ENCODE measurements at places on chromosomes 4 and X.

DNA sequence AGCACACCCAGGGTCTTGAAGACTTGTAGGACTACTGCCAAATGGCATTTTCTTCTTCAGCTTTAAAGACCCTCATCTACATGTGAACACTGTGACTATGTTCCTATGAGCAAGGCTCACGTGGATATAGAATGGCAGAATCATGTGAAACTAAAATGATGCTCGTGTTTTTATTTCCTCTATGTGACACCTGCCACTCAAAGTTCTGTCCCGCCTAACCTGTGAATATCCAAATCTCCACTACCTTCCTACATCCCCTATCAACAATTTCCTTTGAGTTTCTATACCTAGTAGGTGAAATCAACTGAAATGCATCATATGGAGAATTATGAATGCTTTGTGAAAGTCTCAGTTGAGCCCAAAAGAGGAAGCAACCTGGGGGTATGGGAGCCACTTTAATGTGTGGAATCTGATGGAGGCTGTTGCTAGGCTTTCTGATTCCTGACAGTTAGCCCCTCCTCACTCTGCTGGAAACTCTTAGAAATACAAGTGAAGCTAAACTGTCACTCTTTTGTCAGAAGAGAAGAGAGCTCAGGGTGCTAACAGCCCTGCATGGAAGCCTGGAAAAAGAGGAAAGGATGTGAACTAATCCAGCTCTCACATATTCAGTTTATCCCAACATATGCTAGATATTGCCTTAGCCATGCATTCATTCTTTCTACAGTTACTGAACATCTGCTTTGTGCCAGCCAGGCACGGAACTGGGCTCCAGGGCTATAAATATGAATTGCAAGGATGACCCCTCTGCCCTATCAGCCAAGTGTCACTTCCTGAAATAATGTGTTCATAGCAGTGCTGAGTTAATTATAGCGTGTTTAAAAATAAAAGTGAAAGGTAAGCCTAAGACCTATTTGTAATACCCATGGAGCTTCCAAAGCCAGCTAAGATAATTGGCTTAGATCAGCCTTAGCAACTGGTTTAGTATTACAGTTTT is 11.0 kb downstream of the LHFPL1 start:
- H3K27me3 ChIP-seq, result no peaks in the 10 kb centered on the region
- no peak for DNase-seq
- H3K4me3 ChIP-seq, result no peak overlapping the region
- no peak overlapping the region for H3K27ac ChIP-seq
- no peaks in the 10 kb centered on the region for H3K36me3 ChIP-seq

GRCh38 chr4:123833171-123833643 is 436.6 kb downstream of the SPRY1 start:
- H3K27me3 ChIP-seq, result no peaks in the 10 kb centered on the region
- no peaks in the 10 kb centered on the region for H3K36me3 ChIP-seq

- no peak overlapping the region for H3K27ac ChIP-seq
- no peaks in the 10 kb centered on the region for H3K27me3 ChIP-seq
- no peak overlapping the region for H3K4me3 ChIP-seq
Measured at GRCh38 chrX:40773188-40773587, 37.8 kb upstream of the MED14 start.

DNA sequence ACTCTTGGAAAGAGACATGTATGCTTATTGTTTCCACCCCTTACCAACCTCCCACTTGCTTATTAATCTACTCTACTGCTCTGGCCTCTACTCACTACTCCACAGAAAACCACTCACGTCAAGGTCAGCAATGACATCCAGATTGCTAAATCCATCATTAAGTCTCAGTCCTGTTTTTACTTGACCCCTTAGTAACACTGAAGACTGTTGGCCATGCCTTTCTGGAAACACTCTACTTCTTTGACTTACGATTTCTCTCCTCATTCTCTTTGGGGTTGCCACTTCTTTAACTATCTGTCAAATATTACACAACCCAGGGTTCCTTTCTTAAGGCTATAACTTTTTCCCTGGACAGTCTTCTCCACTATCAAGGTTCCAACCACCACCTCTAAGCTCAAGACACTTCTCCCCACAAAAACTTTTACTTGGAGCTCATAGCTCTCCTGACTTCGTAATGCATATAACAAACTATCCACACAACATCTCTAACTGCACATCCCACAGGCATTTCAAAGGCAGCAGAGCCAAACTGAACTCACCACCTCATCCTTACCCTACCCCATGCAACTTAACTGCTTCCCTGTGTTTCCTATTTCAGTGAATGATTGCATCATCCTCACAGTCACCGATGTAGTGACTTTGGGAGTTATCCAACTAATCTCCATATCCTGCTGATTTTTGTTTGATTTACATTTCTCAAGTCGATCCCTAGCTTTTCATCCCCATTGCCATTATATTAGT is 15.8 kb upstream of the MAGEA4 start:
- H3K27me3 ChIP-seq, result no peaks in the 10 kb centered on the region
- no peaks in the 10 kb centered on the region for H3K36me3 ChIP-seq
- H3K27ac ChIP-seq, result no peak overlapping the region
- DNase-seq, result no peak
- no peak overlapping the region for H3K4me3 ChIP-seq

DNA sequence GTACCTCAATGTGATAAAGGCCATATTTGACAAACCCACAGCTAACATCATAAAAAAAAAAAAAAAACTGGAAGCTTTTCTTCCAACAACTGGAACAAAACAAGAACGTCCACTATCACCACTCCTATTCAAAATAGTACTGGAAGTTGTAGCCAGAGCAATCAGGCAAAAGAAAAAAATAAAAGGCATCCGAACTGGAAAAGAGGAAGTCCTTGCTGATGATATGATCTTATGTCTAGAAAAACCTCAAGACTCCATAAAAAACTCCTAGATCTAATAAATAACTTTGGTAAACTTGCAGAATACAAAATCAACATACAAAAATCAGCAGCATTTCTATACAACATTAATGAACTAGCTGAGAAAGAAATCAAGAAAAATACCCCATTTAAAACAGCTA is 134.3 kb downstream of the TEX11 start:
- no peaks in the 10 kb centered on the region for H3K27me3 ChIP-seq
- no peaks in the 10 kb centered on the region for H3K36me3 ChIP-seq
- no peak overlapping the region for H3K27ac ChIP-seq
- H3K4me3 ChIP-seq, result no peak overlapping the region
- no peak for DNase-seq

DNA sequence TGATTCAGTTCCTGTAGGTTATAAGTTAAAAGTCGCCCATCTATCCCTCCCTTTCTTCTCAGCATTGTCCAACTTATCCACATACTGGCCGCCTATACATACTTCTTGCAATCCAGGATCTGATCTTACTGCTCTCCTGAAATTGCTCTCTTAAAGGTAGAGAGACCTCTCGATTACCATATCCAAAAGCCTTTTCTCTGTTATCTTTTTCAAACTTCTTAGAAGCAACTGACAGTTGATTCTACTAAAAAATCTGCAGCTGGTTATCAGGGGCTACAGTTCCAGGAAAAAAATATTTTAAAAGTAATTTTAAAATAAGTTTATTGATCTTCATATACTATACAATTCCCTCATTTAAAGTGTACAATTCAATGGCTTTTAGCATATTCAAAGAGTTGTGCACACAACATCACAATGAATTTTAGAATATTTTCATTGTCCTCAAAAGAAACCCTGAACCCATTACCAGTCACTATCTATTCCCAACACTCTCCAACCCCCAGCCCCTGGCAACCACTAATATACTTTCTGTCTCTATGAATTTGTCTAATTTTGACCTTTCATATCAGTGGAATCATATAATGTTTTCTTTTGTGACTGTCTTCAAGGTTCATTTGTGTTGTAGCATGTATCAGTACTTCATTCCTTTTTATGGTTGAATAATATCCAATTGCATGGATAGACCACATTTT is 102.0 kb downstream of the HDAC8 start:
- H3K27me3 ChIP-seq, result no peaks in the 10 kb centered on the region
- H3K27ac ChIP-seq, result no peak overlapping the region
- H3K36me3 ChIP-seq, result peaks cover 5% of the 10 kb centered on the region
- no peak overlapping the region for H3K4me3 ChIP-seq

GRCh38 chr4:188091-188490 is 63.8 kb downstream of the ZNF718 start:
- DNase-seq, result no peak
- H3K36me3 ChIP-seq, result no peaks in the 10 kb centered on the region
- no peaks in the 10 kb centered on the region for H3K27me3 ChIP-seq
- H3K27ac ChIP-seq, result no peak overlapping the region
- no peak overlapping the region for H3K4me3 ChIP-seq
- no peaks in the 10 kb centered on the region for H3K4me1 ChIP-seq

DNA sequence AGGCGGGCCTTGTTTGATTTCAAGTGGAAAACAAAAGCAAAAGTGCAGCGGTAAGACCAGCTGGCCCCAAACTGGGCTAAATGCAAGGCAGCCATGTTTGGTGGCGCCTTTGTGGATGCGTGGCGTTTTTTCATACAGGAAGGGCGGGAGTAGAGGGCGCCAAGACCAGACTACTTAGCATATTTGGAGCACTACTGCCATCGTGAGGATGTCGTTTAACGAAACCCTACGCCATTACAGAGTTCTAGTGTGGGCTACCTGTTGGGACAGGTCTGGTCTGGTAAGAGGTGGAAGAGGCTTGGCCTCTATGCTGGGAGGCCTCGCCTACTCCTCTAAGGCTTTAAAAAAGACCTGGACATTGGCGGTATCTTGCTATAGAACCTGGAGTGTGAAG is 230.7 kb upstream of the STK26 start:
- H3K27me3 ChIP-seq, result no peaks in the 10 kb centered on the region
- no peaks in the 10 kb centered on the region for H3K36me3 ChIP-seq
- DNase-seq, result no peak
- peak overlapping the region; percentile 31 for H3K4me3 ChIP-seq

DNA sequence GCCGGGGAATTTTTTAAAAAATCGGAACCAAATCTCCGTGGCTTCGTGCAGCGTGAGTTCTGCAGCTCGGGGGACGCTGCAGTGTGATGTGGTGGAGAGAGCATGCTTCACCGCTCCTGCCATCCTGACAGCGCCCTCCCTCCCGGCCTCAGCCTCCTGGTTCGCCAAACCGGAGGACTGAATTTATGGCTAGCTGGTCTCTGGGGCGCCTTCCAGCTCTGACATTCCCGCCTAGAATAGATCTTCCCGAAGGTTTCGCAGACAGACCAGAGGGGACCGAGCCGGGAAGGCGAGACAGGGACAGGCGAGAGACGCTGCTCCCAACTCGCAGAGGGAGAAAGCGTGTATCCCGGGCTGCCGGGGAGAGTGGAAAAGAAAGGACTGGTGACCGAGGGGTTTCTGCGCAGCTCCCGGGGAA is 25.9 kb downstream of the HOPX start:
- H3K4me1 ChIP-seq, result peaks cover 20% of the 10 kb centered on the region
- peak overlapping the region; percentile 53 for H3K4me3 ChIP-seq
- peak overlapping the region; percentile 51 for H3K27ac ChIP-seq
- peaks cover 13% of the 10 kb centered on the region for H3K27me3 ChIP-seq
- DNase-seq, result no peak

GRCh38 chrX:130691576-130691975 is 211.4 kb downstream of the ENOX2 start:
- H3K27ac ChIP-seq, result no peak overlapping the region
- no peak overlapping the region for H3K4me3 ChIP-seq
- no peaks in the 10 kb centered on the region for H3K27me3 ChIP-seq
- no peaks in the 10 kb centered on the region for H3K4me1 ChIP-seq

Measured in upper lobe of left lung (tissue), 6 donors.